ENCODE measurements at places on chromosomes 5 and 9.

GRCh38 chr9:96082516-96083232 lies 207.2 kb downstream of the ERCC6L2 start:
- no peak for DNase-seq

- DNase-seq, result no peak
These were observed 159.4 kb downstream of the SIL1 start for GRCh38 chr5:139038613-139039305.

- no peak for DNase-seq
These were observed 53.0 kb upstream of the ZNF622 start for GRCh38 chr5:16518606-16519005.

DNA sequence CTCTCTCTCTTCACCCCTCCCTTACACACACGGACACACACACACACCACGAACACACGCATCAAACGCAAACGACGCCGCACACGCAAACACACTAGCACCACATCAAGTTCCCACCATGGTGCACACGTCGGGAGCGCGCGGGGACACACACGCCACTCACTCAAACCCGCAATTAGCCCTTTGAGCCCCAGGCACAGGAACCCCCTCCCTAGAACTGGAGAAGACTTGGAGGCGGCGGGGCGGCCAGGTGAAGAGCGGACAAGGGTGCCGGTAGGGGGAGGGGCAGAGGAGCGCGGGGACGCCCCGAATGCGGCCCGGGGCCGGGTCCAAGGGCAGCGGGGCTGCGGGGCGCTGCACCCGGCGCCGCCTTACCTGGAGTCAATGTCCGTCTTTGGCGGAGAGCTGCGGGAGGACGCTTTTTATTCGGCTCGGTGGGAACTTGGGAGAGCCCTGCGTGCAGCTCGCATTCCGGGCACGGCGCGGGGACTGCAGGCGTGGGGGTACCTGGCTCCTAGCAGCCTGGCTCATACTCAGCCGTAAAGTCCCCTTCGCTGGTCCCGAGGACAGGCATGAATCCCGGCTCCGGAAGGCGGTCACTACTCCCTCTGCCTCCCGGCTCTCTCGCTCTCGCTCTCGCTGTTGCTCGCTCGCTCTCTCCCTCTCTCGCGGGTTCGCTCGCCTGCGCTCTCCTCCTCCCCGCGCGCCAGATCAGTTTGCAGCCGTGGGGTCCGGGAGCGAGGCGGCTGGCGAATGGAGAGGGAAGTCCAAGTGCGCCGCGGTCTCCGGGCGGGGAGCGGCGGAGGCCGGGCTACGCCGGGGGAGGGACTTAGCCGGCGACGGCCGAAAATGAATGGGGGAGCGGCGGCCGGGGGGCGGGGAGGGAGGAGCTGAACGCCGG lies at the start of gene BRINP1:
Gene BRINP1 (minus strand): TSS at position 755 of the 901 bp plus-strand sequence. CDS start 56,080 bp downstream, outside the sequence.
- DNase-seq, result no peak

GRCh38 chr5:128216860-128217531 lies 133.4 kb downstream of the SLC12A2 start:
- DNase-seq, result no peak

GRCh38 chr9:87433853-87434252 lies 63.8 kb upstream of the DAPK1 start:
- DNase-seq, result no peak

DNA sequence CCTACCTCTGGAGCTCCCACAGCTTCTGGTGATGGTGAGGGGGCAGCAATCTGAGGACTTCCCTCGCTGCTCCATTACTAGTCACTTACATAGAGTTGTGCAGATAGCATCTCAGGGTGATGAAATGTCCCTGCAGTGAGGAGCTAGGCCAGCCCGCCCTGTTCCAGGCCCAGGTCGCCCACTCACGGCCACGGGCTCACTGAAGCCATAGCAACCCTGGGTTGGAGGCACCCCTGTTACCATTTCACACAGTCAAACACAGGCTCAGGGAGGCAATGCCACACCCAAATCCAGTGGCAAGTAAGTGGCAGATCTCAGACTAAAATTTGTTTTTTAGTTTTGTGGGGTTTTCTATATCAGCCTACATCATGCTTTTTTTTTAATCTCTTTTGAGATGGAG lies 19.6 kb downstream of the SH2D3C start:
- DNase-seq, result no peak

DNA sequence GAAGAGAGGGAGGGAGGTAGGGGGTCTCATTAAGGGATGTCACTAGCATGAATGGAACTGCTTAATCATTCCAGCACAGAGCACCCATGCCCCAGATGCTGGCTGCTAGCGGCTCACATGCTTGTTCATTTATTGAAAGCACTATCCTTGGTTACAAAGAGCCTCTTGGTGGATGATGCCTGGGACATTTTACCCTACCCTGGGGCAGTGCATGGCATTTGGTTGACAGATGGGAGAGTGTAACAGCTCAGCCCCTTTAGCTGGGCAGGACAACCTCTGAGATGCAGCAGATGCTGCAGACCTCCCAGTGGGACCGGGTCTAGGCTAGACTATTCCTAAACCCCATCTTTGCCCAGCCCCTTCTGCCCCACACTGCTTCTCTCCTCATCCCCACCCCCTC lies 46.9 kb upstream of the TCERG1 start:
- DNase-seq, result no peak

DNA sequence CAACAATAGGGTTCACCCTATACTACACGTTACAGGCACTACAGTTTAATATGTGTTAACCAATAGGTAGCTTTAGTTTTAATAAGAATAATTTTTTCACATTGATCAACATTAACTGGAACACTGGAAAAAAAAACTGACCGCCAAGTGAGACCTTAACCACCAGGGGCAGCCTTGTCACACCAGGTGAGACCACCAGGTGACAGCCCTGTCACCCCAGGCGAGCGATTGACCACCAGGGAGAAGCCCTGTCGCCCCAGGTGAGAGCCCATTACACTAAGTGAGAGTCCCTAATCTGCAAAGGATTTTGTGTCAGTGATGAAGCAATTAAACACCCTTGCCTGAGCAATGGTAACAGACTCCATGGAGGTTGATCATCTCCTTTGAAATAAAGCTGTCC lies 75.4 kb upstream of the SYK start:
- no peak for DNase-seq

DNA sequence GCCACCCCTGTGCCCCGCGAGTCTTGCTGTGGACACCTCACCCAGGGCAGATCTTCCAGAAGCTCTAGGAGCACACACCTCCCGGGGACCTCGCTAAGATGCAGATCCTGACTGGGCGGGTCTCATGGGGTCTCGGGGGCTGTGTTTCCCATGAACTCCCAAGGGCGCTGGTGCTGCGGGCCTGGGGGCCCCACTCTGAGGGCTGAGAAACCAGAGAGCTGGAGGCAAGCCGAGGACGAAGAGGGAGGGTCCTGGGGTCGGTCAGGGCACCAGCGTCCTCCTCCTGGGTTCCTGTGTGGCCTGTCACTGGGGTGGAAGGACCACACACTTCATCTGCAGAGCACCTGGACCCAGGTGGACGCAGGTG lies 30.2 kb downstream of the SLC6A3 start:
- DNase-seq, result no peak

- DNase-seq, result no peak
These were observed 13.9 kb downstream of the IFNA1 start for GRCh38 chr9:21454149-21454548.

- DNase-seq, result no peak
These were observed 21.9 kb downstream of the OR2Y1 start for GRCh38 chr5:180717989-180718388.

- peak; percentile 8 for DNase-seq
These were observed 190.6 kb downstream of the MPDZ start for GRCh38 chr9:13088720-13089427.

DNA sequence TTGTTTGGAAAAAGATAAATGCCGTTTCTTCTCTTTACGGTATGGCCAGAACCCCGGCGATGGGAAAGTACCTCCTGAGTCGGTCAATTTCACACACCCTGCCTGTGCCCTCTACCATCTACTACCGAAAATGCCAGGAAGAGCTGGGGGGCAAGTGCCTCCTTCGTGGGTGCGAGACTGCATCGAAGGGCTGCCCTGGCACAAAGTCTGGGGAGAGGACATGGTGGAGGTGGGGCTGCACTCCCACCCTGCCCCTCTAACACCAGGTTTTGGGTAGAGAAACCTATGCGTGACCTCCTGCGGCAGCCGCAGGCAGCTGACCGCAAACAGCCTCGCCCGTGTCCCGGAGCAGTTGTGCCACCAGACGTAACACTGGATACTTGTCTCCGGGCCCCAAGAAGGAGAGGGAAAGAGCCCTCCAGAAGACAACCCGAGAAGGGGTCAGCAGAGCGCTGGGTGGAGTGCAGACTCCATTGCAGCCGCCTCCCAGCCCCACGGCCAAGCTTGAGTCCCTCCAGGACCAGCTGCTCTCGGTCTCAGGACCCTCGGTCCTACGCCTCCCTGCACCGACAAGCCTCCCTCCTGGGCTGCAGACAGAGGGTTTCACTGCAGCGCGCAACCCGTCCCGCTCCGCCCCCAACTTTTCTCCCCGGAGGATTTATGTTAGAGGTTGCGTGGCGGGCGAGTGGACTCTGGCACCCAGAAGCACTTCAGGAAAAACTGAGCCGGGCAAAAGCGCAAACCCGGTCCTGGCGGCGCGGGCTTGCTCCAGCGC lies 823 bp upstream of the PRDM6 start:
- DNase-seq, result no peak

DNA sequence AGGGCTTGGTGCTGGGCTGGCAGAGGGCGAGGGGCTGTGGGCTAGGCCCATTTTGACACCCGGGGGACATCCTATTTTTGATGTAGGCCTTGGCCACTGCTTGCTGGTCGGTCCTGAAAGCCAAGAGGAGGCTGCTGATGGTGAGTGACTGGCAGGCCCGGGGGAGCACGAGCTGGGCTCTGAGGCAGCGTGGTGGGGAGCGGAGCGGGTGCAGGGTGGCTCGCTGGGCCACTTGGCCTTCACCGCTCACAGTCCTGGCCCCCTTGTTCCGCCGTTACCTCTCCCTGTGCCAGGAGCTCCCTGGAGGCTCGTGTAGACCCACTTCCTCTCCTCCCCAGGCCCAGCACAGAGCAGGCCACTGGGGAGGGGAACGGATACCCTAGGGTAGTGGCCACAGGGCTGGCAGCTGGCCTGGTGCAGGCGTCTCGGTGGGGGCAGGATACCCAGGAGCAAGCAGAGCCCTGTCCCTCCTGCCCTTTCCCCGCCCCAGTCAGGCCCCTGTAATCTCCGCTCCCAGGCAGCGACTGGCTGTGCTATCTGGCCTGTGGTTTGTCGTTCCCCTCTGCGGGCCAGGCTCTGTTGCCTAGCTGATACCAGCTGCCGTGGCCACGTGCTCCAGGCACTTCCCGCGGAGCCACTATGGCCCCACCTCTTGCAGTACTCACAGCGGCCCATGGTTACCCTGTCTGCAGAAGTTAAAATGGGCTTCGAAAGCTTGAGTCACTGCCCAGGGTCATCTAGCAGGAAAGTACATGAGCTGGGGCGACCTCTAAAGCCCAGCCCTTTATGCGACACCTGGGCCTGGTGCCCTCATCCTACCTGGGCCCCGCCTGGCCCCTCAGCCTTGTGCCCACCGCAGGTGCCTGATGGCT lies 11.7 kb upstream of the DOLPP1 start:
- DNase-seq, result peak; percentile 94

- no peak for DNase-seq
These were observed 80.1 kb upstream of the CACNA1B start for GRCh38 chr9:137797206-137798120.

- no peak for DNase-seq
These were observed 31.0 kb upstream of the ANKRD34B start for GRCh38 chr5:80600943-80601693.

DNA sequence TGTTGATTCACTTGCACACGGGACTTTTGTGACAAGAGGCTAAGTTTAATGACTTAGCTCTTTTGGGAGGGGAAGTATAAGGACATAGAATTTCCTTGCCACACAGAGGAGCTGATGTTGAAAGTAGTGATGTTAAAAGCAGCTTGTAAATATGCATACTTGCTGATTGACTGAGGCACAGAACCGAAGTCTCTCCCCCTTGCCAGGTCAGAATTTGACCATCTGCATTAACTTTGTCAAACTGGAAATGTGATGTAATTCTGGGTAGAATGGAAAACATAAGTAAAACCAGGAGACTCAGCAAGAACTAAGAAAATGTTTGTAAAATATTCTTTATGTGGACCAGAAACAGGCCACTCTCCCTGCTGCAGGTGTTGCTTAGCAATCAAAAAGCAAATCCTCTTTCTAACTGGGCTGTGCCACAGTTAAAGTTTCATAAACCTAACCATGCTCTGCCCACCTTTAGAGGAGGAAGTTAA lies 284.2 kb downstream of the NR3C1 start:
- no peak for DNase-seq

DNA sequence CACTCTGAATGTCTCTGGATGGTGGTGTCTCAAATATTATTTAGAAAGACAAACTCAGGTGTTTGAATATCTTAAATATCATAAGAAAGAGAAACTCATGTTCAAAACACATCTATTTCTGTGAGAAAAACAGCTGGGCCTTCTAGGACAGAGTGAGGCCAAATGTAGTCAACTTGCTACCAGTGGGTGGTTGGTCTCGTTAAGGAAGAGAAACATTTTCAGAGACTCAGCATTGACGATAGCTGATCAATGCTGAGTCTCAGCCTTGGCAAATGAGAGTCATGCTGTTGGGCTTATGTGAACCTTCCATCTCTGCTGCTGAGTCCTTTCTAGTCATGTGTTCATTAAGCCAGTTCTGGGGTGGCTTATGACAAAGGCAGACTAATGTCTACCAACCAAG lies 418.0 kb downstream of the CETN3 start:
- no peak for DNase-seq

- DNase-seq, result no peak
These were observed 212.4 kb upstream of the DMRT1 start for GRCh38 chr9:629146-629545.

- DNase-seq, result no peak
These were observed 259.3 kb downstream of the FANCC start for GRCh38 chr9:95058121-95058785.

- no peak for DNase-seq
These were observed 16.4 kb upstream of the C5orf58 start for GRCh38 chr5:170216257-170216864.

- DNase-seq, result no peak
These were observed 1077.7 kb upstream of the SEMA6A start for GRCh38 chr5:117652036-117652957.

GRCh38 chr5:73284985-73285384 lies 112.0 kb downstream of the TMEM174 start:
- DNase-seq, result no peak

GRCh38 chr5:93058309-93058708 lies 522.7 kb downstream of the NR2F1-AS1 start:
- no peak for DNase-seq

DNA sequence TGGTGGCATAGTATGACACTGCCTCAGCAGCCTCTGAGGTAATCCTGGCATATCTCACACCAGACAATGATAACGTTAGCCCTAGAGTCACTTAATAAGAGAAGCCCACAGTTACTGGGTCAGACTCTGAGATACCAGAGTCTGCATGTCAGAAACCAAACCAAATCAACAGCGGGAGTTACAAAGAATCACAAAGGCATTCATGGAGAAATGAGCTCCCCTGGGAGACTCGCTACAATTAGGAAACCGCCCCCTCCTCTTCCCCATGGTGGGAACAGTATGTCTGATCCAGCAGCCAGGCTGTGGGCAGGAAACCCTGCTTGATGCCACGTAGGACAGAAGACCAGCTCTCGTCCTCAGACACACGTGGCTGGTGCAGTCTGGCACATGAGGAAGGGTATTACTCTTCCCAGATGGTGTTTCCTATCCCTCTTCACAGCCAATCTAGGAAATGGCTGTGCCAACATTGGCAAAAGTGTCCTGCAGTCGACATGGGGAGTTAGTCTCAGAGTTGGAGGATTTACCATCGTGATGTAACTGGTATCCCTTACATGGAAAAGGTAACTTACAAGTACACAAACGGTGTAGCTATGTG lies 485.4 kb downstream of the ZNF608 start:
- DNase-seq, result no peak

- no peak for DNase-seq
These were observed 28.7 kb downstream of the INIP start for GRCh38 chr9:112689161-112689740.

GRCh38 chr9:132200706-132201105 lies 38.8 kb downstream of the NTNG2 start:
- DNase-seq, result no peak
